Dermis blood vessel endothelial cell (primary cell): ENCODE measurements at places on chromosomes 6 and 20. TPM values are rescaled to one million over a fixed set of nuclear protein-coding genes. Genes with fewer than 3 reads are reported as not detected.

GRCh38 chr20:9499126-9499899, 15.1 kb upstream of the LAMP5 start:
- no peak for DNase-seq

DNA sequence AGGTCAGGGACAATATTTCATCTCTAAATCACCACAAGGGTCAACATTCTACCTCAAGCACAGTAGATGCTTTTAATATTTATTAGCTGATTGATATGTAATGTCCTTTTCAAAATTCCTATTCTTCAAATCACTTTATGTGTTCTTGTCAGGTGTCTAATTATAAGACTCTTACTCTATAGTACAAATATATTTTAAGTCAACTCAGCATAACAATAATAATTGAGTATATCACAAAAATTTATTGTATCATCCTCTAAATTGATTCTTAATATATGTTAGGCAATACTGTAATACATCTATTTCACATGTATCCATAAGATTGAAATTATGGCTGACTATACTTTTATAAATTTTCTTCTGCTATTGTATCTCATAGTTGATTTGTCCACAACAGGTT, 423.9 kb downstream of the PKHD1 start:
- no peak for DNase-seq

GRCh38 chr6:44674226-44675155, 287.0 kb downstream of the CDC5L start:
- no peak for DNase-seq

GRCh38 chr20:38610521-38610920, 8.9 kb downstream of the ARHGAP40 start:
- no peak for DNase-seq

GRCh38 chr20:46928580-46929132, 34.0 kb downstream of the EYA2 start:
- no peak for DNase-seq

- DNase-seq = peak; percentile 62
These were observed 30.8 kb downstream of the JAG1 start for GRCh38 chr20:10642856-10643559.

GRCh38 chr20:1286267-1287024, 20.4 kb downstream of the SNPH start:
- no peak for DNase-seq

GRCh38 chr6:92820601-92821000, 598.8 kb downstream of the EPHA7 start:
- DNase-seq = no peak

- no peak for DNase-seq
These were observed 113.1 kb downstream of the FYN start for GRCh38 chr6:111759836-111760785.

DNA sequence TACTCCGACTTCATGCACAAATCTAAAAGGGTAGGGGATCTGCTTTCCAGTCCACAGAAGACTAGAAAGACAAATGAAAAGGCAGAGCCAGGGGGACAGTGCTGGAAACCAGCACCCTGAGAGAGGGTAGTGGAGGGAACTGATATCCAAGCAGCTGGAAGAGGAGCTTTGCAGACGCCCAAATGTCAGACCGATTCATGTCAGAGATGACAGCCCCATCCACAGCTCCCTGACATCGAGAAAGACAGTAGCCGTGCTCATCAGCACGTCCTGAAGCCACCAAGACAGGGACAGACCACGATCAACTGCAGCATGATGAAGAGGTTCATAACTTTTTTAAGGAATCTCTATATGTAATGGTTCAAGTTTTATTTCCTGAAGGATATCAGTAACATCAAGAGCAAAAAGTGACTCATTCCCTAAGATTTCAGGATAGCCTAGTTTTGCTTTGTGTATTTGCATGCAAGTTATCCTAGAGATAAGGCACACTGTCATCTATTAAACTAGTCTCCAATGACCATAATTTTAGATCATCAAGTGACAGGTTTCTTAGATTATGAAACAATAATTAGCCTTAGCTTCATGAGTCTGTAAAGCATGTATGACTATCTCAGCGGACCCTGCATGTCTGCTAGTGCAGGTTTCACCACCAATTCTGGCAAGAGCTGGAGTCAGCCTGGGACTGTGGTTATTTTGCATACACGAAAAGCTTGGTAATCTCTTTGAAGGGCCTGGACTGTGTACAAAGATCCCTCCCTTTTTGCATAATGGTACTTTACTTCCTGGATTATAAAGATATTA, 43.0 kb downstream of the PRDM1 start:
- no peak for DNase-seq

C4A gene
- total RNA-seq = 1.5 and 2.2 TPM in 2 replicates

LY6G6C gene
- not detected in 2 replicates for total RNA-seq

AIG1 gene
- total RNA-seq = 16.9 and 18.5 TPM in 2 replicates
